ENCODE measurements at places on chromosomes 2 and 18.

- no peak for DNase-seq
Observed at GRCh38 chr2:130819608-130820278, 17.0 kb upstream of the ARHGEF4 start.

- DNase-seq, result no peak
Observed at GRCh38 chr18:47151439-47151838, 1.1 kb upstream of the HDHD2 start.

DNA sequence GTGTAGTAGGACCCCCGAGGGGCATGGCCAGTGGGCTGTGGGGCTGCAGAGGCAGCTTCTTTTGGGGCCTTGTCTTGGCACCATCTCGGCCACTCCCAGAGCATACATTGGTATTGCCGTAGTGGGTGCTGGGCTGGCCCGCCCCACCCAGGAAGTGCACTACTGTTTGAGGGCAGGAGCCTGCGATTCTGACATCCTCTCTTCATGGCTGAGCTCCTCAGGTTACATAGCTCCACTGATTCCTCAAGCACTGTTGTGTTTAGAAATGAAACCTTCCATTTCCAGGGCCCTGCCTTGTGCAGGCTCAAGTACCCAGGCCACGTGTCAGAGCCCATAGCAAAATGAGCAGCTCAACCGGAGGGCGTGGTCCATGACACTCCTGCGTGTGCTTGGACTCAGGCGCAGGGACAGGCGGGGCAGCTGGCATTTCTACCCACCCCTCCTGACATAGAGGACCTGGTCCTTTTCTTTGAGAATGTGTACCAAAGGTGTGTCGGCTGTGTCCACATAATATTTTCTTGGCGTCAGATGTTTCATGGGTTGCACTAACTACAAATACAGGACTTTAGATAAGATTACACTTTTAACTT, 67.9 kb downstream of the DGKD start:
- peak; percentile 38 for DNase-seq

GRCh38 chr2:31660165-31660564, 79.4 kb upstream of the SRD5A2 start:
- no peak for DNase-seq
